ENCODE measurements at places on chromosomes 4 and X.

- no peak for DNase-seq
Observed at GRCh38 chrX:82589410-82589809, 918.7 kb upstream of the POU3F4 start.

DNA sequence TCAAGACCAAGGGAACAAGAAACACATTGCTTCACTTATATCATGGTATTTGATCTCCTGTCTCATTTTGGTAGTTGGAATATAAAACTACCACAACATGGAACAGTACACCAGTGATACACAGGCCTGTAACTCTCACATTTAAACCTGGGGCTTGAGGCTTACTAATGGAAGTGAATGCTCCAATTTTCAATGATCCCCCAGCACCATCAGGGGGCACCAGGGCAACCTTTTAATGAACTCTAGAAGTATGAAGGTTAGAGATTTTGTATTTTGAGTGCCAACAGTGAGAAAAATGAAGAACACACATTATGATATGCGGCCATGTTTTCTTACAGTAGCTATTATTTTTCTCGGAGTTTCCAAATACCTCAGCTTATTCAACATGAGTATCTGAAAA is 50.7 kb downstream of the C4orf33 start:
- no peak for DNase-seq

- no peak for DNase-seq
Observed at GRCh38 chr4:6942238-6942800, 32.7 kb downstream of the TBC1D14 start.

- no peak for DNase-seq
Observed at GRCh38 chr4:90099812-90100211, 27.4 kb upstream of the CCSER1 start.

GRCh38 chr4:7539659-7540058 is 104.9 kb upstream of the PSAPL1 start:
- DNase-seq: no peak

DNA sequence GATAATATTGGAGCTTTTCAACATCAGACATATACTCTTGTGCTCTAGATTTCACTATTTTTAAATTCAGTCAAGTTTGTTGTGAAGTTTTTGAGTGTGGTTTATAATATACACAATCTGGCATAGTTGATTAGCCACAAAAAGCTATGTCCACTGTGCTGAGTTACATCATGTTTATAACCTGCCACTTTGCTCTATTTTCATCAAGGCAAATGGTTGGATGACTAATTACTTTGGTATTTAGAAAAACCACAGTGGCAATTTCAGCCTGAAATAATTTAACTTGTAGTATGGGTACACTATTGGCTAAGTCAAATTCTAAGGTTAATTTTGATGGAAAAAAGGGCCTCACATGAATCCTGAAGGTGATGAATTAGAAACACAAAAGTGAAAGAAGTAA is 262.6 kb downstream of the C4orf33 start:
- no peak for DNase-seq

- DNase-seq: no peak
Observed at GRCh38 chrX:2793752-2794151, 35.0 kb upstream of the GYG2 start.

DNA sequence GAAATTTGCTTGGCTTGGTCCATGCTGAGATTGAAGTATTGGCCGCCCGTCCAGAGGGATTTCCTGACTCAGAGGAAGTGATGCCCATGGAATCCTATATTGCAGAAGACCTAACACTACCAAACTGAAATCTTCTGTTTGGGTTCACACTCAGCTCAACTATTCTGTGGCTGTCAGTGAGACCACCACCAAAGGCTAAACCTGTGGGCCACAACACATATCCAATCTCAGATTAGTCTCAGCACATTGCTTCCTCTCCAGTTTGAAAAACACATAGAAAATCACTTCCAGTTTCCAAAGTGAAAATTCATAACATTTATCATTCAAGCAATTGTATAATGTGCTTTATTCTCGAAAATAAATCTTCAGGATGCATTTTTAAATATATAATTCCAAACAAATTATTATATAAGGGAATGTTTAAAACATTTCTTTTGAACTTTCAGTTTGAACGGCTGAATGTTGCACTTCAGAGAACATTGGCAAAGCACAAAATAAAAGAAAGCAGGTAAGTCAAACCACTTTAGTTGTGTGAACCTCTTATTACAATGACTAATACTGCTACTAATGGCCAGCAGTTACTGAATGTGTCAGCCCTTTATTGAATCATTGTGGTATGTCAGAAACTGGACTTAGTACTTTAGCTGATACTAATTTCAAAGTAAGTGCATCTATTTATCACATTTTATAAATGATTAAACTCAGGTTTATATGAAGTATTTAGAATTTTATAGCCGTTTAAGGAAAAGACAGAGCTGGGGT is 37.0 kb downstream of the GUCY1A1 start:
- DNase-seq: no peak

- no peak for DNase-seq
Observed at GRCh38 chr4:176949029-176949428, 156.3 kb upstream of the VEGFC start.

GRCh38 chr4:71004281-71004851 is 10.9 kb downstream of the DCK start:
- DNase-seq: peak; percentile 19

GRCh38 chrX:153032397-153033118 is 23.7 kb upstream of the PNMA3 start:
- DNase-seq: peak; percentile 12

DNA sequence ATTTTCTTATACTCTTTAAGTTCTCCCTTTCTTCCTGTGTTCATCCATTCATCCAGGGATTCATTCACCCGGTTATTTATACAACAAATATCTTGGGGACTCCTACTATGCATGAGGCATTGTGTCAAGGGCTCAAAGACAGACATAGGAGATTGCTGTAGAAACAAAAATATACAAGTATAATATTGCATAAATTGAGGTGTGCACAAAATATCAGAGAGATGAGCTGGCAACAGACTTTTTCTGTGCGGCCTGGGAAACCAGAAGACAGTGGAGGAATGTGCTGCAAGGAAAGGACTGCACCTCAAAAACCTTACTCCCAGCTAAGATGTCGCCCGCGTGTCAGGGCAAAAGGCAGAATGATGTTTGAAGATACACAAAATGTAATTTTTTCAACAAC is 9.6 kb downstream of the OTOP1 start:
- DNase-seq: no peak

- no peak for DNase-seq
Observed at GRCh38 chrX:96361844-96362243, 322.8 kb upstream of the DIAPH2 start.

- DNase-seq: no peak
Observed at GRCh38 chrX:70549429-70549828, 104.8 kb downstream of the DLG3 start.

- no peak for DNase-seq
Observed at GRCh38 chrX:13284570-13284969, 35.3 kb downstream of the ATXN3L start.

DNA sequence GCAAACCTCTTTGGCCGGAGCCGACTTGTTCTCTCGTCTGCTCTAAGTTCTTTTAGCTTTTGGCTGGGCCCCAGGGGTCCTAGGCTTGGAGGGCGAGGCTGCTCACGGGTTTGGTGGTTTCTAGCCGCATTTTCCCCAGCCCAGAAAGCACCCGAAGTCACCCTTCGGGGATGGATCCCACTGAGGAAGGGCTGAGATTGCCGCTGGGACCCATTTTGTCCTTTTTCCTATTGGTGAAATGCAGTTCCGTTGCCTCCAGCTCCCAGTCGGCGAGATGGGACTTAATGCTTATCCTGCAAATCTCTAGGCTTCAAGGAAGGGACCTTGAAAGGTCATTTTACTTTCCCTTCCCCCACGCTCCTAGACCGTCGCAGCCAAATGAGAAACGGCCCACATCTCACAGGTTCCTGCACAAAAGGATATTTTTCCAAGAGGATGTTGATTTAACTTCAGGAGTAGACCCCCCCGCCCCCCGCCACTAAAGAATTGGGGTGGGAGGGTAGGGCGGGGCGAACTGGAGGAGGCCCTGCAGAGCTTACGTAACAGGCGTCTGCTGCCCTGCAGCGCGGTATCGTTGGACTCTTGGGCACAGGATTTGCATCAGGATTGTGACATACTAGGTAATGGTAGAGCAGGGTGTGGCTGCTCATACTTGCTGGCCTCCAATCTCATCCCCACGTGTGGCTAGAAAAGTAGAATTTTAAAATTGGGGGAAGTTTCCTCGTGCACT is 564 bp downstream of the PGK1 start:
- DNase-seq: peak; percentile 29

DNA sequence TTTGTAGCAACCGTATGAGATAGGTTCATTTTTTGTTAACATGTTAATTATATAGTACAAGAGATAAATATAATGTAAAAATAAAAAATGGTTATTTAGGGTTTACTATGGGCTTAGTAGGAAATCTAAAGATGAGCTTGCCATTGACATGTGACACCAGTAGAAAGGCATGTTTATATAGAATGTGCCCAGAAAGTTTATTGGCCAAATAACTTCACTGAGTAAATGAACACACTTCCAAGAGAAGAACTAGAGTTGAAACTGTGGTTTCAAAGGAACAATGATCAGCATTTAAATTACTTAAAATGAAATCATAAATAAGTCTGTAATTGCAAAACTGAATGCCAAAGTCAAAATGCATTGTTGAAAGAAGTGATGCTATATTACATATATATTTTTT is 503.3 kb downstream of the STPG2 start:
- DNase-seq: no peak

- DNase-seq: no peak
Observed at GRCh38 chr4:6206771-6207290, 6.5 kb upstream of the JAKMIP1 start.

DNA sequence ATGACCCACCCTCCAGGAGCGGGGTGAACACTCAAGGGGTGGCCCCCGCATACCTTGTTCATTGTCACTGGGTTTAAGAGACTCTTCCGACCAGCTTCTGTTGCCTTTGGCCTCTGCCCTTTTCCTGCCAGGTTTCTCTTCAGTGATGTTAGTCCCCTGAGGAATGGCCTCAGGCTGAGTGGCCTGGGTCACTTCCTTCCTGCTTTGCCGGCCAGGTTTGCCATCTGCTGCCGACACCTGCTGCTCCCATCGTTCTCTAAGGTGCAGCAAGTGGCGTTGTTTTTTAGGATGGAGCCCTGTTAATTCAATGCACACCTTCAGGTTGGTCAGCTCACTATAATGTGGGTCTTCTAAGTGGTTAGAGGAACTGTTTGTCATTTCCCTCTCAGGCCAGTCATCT is 34.2 kb downstream of the BCOR start:
- no peak for DNase-seq
